ENCODE measurements at places on chromosomes 11 and 22.
A peak's percentile ranks its signal among the peaks of the same experiment; 100 is the strongest.

DNA sequence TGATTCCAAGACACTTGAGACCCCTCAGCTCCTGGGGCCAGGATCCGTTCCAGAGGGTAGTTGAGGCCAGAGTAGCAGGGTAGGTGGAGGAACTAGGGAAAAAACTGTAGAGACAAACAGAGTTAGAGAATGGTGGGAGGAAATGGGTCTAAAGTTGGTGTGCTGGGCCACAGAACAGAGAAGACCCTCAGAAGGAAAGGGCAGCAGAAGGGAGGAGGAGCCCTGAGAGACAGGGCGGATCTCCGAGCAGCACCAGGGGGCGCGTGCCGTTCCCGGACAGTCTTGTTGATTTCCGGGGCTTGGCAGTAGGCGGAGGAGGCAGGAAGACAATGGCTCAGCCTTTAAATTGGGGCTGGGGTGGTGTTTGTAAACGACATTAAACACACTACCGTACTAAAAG is 2.4 kb upstream of the CECR2 start:
- no peak for DNase-seq

GRCh38 chr22:47166446-47167016 is 404.1 kb downstream of the TBC1D22A start:
- DNase-seq = peak; percentile 47

GRCh38 chr11:93031386-93031785 is 61.9 kb downstream of the MTNR1B start:
- no peak for DNase-seq

DNA sequence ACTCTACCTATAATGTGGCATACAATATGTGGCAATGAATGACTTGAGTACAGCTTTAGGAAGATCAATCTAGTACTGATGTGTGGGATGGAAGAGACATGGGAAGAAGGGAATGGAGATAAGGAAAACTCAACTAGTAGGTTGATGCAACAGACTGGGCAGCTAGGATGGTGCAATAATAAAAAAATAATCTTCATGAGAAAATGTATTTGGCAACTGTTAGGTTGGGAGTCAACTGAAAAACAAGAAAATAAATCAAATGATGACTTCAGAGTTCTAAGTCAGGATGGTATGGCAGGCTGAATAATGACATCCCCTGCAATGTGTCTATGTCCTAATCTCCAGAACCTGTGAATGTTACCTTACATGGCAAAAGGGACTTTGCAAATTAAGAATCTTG is 236.8 kb upstream of the PITPNB start:
- DNase-seq = no peak

DNA sequence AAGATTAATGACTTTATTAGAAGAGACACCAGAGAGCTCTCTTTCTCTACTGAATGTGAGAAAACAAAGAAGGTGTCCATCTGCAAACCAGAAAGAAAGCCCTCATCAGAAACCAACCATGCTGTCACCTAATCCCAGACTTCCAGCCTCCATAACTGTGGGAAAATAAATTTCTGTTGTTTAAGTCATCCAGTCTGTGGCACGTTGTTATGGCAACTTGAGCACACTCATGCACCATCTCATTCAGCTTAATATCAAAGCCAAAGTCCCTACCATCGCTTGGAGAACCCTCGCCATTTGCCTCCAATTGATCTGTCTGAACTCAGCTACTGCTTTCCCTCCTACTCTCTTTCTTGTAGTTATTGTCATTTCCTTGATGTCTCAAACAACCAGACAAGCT is 766.1 kb upstream of the ARHGAP42 start:
- no peak for DNase-seq

- DNase-seq = no peak
Measured at GRCh38 chr22:36368359-36368983, 19.3 kb downstream of the MYH9 start.

DNA sequence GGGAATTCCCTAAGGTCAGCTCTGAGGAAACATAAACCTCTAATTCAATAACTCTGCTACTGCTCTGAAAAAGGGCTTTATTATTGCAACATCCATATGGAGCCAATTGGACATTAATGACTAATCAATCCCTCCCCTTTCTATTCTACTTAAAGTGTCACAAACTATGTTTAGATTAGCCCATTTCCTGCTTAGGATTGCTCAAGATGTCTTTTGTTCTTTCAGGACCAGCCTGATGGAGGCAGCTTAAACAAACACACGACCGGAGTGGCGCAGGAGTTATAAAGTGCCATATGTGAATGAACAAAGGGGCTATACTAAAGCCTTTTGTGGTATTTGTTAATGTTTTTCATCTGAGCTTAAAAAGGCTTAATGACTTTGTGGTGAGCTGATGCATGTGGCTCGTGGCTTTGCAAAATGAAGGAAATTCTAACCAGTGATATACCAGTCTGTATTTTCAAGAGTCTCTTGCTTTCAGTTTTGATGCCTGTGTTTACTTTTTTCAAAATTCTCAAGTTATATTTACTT is 354.4 kb downstream of the SOX6 start:
- no peak for DNase-seq

- DNase-seq = no peak
Measured at GRCh38 chr11:116879800-116880625, 42.6 kb upstream of the APOA1 start.

- no peak for DNase-seq
Measured at GRCh38 chr11:10856689-10857458, 979 bp downstream of the ZBED5 start.

DNA sequence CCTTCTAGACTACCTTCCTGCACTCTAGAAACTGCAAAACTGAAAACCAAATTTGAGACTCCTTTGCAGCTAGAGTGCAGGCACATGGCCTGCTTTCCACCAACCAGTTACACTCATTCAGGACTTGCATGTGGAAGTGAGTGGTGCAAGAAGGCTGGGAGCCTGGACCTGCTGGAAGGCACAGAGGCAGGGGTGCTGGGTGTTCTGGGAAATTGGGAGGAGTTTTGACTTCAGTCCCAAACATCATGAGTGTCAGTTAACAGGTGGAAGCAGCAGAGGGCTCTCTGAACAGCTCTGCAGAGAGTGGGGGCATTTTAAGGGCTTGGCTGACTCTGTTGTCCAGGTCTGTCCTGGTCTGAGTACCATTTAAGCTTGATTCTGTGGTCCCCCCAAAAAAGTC is 49.3 kb upstream of the SYT13 start:
- no peak for DNase-seq

DNA sequence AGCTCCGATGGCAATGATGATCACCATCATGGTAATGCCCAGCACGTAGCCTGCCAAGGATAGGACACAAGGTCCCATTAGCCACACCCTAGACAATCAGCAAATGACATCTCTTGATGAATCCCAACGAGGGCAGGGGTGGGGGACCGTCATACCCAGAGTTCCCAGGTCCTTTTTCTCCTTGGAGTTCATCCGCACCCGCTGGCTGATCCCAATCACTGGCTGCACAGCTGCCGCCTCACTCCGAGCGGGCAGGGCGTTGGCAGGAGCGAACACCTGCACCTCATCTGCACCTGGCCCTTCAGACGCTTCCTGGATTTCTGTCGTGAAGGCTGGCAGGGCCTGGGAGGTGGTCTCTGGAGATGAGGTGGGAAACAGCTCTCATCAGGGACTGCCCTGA is 2.9 kb downstream of the PIK3IP1 start:
- DNase-seq = no peak

GRCh38 chr11:122107045-122107444 is 9.0 kb downstream of the BLID start:
- DNase-seq = no peak

GRCh38 chr11:9787981-9788521 is 124.2 kb downstream of the SWAP70 start:
- DNase-seq = no peak

DNA sequence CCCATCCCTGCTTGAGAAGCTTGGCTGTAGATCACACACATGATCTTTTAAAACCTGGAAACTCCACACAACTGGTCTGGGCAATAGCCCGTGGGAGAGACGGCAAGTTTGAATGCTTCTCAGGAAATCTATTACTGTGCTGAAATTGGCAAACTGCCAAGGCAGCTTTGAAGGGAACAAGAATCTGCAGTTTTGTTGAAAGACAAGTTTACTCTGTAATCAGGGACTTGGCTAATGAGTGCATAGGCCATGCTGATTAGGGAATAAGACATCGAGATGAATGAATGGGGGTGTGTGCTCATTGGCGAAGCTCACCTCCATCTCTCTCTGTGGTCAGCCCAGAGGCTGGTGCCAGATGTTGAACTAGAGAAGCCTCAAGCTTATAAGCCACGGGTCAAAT is 218.8 kb downstream of the HIPK3 start:
- no peak for DNase-seq

DNA sequence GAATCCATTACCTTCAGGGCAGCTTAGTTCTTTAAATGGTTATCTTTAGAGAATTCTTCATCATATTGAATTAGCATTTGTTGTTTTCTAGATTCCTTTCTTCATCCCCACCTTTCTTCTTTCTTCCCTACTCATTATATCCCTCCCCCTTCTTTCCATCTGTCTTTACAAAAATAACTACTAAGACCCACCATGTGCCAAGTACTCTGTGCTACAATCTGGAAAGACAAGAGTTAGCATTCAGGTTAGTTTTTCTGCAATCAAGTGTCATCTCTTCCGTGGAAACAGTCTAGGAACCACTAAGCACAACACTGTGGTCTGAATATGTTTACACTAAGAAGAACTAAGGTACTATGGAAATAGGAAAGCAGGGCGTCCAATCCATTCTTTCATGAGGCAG is 897.4 kb upstream of the TENM4 start:
- DNase-seq = no peak

DNA sequence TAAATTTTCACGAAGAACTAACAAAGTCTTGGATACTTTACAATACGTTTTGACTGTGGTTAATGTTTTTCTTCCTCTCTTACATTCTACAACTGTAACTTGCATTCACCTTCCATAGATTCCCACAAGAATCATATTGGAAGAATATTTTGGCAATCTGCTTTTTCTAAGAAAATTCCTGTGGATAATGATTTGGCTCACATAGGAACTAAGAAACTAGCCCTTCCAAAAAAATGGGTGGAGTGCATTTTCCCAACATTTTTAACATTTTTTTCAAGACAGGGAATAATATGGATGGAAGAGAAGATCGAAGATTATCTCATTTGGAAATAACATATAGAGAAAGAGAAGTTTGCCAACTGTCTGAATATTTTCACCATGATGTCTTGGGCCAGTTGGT is 256.9 kb upstream of the POU2AF2 start:
- DNase-seq = no peak

DNA sequence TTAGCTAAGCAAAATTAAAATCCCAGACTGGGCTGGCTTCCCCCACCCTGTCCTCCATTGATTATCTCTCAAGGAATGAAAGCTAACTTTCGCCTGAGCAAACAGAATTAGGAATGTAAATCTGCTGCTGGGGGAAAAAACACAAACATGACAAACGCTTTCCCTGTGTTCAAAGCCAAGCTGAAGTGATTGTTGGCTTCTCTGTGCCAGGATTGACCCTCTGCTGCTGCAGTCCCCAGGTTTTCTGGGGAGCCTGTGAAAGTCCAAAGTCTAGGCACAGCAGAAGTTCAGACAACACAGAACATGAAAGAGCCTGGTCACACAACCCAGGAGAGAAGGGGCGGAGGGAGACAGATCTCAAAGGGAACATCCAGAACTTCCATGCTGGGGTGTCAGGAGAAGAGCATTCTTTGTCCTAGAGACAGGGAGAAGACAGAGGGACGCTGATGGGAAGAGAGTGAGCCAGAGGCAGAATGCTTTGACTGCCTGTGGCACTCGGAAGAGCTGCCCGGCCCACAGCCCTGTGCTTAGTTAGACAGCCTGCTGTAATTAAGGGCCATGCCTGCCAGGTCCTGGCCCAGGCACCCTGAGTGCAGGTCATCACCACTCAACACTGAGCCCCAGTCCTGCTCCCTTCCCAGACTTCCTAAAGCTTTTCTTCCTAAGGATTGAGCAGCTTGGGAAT is 6.9 kb downstream of the PATZ1 start:
- DNase-seq = no peak

DNA sequence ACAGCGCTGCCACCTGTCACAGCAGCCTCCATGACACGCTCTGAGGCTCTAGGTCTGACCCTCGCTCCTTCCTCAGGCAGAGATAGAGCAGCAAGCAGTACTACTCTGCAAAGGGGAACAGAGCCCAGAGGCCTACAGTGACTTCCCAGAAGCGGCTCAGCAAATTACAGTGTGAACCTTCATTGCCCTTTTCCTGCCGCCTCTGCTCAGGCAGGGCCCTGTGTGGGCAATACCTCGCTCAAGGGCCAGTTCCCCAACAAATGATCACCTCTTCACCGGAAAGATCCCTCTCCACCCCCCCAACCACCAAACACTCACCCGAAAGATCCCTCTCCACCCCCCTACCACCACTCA is 12.3 kb downstream of the KIAA0930 start:
- DNase-seq = no peak

DNA sequence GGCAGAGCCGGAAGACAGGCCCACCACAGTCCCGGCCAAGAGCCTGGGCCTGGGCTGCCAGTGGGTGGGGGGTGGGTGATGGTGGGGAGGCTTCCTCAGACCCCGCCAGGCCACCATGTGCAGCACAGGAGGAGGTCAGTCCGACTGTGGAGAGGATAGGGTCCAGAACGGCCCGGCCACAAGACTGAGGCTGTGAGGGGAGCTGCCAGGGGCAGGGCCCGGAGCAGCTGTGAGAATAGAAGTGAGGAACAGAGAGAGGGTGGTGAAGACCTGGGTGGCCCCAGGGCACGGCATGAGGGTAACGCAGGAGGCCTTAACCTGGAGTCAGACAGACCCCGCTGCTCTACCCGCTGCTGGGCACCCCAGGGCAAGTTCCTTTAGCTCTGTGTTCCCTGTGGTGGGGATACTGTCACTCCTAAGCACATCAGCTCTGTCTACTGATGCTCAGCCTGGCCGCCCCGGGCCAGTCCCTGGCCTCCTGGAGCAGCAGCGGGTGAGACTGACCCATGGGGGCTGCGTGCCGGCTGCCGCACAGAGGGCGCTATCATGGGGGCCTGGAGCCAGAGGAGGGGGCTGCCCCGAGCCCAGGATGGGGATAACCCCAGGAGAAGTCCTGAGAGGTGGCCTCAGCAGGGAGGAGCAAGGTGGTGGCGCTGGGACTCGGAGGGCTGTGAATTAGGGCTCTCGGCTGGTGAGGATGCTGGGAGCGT is 1.7 kb downstream of the FERMT3 start:
- no peak for DNase-seq

DNA sequence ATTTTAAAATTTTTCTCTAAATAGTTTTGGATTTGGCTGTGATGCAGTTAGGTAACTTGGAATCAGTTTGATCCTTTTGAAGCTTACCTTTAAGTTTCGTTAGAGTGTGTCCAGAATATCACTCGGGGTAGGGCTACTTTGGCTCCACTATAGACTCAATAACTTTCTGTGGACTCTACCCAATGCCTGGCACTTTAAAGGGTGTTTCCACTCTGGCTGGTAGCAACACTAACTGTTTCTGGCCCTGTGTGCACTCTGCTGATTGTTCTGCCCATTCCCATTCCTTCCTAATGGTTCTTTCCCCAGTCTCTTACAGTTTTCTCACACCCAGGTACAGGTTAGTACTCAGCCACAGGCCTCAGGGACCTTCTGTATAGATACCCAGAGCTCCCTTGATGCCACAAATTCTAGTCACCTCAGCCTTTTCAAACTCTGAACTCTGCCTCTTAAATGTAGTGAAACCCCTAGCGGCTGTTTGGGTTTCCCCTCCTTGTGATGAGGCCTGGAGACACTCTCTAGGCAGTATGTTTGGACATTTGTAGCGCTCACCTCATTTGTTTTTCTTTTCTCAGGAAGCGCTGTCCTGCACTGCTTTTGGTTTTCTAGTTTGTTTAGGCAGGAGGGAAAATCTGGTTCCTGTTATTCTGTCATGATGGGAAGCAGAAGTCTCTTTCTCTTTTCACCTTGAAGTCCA is 16.8 kb downstream of the CUL5 start:
- DNase-seq = no peak

All from left forelimb (tissue), 1 donor.